ENCODE measurements at places on chromosomes 2 and 18.

DNA sequence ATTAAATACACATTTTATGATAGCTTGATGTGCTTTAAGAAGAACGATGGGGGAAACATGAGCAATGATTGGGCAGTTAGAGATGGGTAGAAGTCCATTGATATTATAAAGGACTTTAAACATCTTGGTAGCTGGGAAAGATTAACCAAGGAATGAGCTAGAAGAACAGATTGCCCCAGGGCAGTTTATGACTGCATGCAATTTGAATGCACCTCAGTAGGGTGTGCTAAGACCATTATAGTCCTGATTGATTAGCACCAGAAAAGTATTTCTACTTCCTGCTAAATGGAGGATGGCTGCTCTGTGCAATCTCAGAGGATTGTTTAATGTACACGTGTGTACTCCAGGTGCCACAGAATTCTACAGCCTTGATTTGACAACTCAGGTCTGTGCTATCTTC lies 641.9 kb downstream of the CNTNAP5 start:
- DNase-seq: no peak

GRCh38 chr18:48723837-48724236 lies 185.0 kb downstream of the CTIF start:
- DNase-seq: no peak

DNA sequence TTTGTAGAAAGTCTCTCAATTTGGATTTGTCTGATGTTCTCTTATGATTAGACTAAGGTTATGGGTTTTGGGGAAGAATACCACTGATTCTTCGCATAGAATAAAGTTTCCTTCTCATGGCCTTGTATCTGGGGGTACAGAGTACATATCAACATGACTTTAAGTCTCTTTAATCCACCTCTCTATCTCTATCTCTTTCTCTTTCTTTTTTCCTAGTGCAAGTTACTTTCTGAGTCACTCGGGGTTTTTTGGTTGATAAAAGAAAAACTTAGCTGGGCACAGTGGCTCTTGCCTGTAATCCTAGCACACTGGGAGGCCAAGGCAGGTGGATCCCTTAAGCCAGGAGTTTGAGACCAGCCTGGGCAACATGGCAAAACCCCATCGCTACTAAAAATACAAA lies 100.1 kb upstream of the MAP4K3 start:
- DNase-seq: no peak

DNA sequence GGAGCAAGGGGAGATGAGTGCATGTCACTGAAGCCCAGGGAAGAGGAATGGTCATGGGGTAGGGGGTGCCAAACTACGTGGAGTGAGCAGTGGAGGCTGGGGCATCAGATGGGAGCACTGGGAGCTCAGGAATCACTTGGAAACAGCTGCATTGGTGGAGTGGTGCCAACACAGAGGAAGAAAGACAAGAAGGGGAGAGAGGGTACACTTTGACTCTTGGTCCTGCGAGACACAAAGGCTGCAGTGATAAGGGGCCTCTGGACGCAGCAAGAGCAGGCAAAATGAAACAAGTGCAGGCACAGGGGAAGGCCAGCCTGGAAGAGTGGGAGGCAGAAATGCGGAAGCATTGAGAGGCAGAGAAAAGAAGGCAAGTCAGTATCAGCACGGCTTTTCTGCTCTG lies 134.7 kb upstream of the SMIM21 start:
- DNase-seq: no peak

DNA sequence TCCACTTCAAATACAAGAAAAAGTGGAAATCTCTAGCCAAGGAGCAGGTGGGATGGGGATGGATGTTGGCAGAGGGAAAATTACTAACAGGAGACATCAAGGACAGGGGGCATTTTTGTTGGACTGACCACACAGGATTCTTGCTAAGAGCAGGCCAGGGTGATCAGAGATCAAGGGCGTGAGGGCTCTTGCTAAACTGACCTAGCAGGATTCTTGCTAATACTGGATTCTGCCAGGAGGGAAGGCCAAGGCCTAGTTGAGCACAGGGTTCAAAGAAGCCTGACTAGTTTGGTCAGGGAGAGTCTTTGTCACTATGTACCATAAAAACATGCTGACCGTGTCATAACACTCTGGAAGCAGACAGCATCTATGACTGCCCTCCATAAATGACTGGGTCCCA lies 442.7 kb downstream of the PID1 start:
- no peak for DNase-seq

- DNase-seq: no peak
These were observed at the start of gene SLC16A14 for GRCh38 chr2:230068651-230069055. Gene SLC16A14, minus strand, starts transcription at chr2:230068924. Its CDS starts 9,572 bp downstream, at chr2:230059352.

GRCh38 chr2:220029013-220029412 lies 401.6 kb downstream of the SLC4A3 start:
- no peak for DNase-seq

- no peak for DNase-seq
These were observed 802.0 kb downstream of the DCC start for GRCh38 chr18:53142005-53142404.

DNA sequence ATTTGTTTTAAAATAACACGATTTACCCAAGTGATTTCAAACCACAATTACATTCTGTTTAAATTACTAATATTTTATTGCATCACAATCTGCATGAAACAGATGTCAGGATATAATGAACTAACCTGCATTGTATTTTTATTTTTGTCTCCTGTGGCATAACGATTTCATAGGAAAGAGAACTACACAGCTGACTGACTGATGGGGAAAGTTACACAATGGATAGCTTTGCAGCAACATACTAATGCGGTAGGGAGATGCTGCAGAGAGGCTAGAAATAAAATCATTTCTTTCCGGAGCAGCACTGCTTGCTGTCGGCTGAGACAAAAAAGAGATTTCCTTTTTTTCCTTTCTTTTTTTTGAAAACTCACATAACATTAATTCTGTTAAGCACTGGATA lies 36.9 kb downstream of the SCN1A start:
- DNase-seq: no peak

DNA sequence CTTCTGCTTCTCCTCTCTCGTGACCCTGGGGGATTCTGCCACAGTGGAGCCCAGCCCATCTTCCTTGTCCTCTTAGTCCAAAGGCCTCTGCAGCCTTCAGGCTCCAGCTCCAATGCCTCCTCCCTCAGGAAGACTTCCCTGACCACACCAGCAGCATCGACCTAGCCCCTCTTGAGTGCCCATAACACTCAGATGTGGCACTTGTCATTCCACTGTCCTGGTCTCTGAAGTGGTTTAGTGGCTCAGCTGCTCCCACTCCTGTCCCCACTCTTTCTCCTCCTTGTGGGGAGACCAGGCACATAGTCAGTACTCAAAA lies 97.5 kb downstream of the STPG4 start:
- DNase-seq: no peak

DNA sequence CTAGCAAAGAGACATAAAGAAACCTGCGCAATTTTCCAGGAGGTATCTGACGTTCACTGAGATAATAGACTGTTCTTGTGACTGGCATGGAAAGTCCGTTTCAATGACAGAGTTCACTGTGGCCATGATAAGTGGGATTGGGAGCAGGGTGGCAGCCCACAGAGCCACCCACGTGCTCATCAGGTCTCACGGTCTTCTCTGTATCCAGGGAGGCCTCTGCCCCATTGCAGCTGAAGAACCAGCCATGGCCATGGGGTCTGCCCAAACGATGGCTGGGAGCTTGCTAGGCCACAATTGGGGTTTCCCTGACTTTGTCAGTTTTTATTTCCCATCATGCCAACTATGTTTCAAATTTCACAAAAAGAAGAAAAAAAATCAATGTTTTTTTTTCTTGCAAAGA lies 57.2 kb downstream of the PDCL3 start:
- no peak for DNase-seq

DNA sequence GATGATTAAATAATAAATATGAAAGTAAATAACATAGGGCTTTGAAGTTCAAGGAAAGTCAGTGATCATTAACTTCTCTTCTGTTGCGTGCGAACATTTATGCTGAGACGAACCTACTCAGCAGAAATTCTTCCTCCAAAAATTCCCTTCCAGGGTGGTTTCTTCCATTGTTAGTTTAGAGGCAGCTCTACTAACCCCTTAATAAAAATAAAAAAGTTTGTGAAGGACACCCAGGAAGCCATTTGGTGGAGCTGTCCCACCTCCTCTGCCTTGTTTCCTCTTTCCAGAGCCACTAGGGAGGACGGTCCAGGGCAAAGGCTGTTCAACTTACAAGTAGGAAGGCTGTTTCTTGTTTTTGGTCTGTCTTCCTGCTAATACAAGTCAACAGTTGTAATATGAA lies 2.1 kb upstream of the SMAD2 start:
- no peak for DNase-seq

All from stimulated activated CD4-positive, alpha-beta T cell treated with anti-CD3 and anti-CD28 coated beads, Interleukin-15, amount 100 ng/mL, for 1 hour (primary cell).